ENCODE measurements at places on chromosomes 1 and 21. TPM values are rescaled to one million over a fixed set of nuclear protein-coding genes. Genes with fewer than 3 reads are reported as not detected.

The FCMR gene
- total RNA-seq, result not detected

DNA sequence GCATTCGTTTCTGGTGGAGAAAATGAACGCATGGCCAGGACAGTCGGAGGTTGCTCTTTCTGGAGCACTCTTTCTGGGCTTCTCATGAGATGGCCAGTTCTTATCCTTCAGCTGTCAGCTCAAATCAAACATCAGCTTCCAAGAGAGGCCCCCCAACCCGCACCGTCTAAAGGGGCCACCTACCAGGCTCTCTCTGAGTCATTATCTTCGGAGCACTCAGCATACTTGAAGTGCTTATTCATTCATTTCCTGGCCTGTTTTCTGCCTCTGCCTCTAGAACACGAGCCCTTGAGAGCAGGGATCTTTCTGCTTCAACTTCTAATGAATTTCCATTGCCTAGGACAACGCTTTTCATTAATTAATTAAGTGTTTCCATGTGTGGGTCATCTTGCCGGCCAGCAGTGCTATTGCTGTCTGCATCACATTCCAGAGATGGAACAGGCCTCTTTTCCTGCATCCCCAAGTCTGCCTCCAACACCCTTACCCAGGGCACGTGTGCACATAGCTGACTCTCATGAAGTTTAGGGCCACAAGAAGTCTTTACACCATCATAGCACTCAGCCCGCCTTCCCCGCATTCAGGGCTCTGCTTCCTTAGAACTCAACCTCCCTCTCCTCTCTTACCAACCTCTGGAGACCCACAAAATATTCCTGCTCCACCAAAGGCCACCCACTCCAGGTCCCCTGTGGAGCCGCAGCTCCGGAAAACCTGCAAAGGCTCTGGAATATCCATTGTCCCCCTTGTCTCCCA lies 52.1 kb upstream of the LAPTM5 start:
- peak; percentile 60 for DNase-seq

- DNase-seq, result no peak
These were observed 2.7 kb upstream of the CD58 start for GRCh38 chr1:116573431-116574095.

GRCh38 chr1:239795304-239795703 lies 296.4 kb upstream of the FMN2 start:
- no peak for DNase-seq

DNA sequence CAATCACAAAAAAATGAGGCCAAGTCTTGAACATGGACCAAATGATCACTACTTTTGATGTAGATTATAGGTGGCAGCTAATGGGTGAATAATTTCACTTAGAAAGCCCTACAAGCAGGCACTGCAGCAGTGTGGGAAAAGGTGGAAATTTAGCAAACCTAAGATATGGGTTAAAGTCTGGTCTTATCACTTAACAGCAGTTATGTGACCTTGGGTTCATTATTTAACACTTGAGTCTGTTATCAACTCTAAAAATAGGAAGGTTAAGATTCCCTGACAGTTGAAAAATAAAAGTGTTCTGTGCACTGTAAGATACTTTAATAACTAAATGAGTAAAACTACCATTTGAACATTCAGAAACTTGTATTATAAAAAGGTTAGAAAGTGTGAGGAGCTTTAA lies 47.5 kb downstream of the SSX2IP start:
- DNase-seq, result no peak

DNA sequence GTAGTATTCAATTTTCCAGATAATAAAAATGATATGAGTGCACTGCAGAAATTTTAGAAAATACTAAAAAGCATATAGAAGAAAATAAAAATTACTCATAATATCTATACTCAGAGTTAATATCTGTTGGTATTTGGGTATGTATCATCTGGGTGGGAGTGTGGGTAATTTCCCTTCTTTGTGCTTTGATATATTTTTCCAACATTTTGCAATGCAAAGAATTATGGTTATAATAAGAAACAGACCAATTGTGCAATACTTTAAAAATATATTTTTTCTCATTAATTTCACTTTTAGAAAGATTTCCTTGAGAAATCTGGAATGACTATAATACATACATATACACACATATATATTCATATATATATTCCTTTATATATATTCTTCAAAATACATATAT lies 665.7 kb downstream of the ADGRL2 start:
- no peak for DNase-seq
